ENCODE measurements at places on chromosomes 12 and 14.

GRCh38 chr12:51244269-51244668, 5.6 kb downstream of the DAZAP2 start:
- no peak for DNase-seq

- DNase-seq: no peak
These were observed 82.0 kb upstream of the HMGA2 start for GRCh38 chr12:65742018-65743010.

DNA sequence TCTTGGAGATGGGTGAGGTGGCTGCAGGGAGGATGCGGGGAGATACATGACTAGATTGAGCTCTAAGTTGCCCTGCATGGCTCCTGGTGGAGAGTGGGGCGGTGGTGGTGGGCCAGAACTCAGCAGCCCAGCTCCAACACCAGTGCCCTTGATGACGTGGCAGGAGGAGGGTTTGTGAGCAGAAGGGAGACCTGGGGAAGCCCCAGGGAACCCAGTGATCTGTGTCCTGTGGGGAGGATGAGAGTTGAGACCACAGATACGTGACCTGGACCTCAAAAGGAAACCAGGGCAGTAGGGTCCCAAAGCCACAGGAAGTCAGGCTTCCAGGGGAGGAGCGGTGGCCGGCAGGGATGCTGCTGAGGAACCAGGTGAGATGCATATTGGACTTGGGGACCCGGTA, 989.1 kb upstream of the TMEM132C start:
- no peak for DNase-seq

- no peak for DNase-seq
These were observed 21.8 kb upstream of the BCDIN3D start for GRCh38 chr12:49864798-49865090.

- DNase-seq: no peak
These were observed at the start of gene EVL for GRCh38 chr14:100065111-100065871. Gene EVL (plus strand): TSS chr14:100065422. CDS start chr14:100065501, 79 bp downstream.

DNA sequence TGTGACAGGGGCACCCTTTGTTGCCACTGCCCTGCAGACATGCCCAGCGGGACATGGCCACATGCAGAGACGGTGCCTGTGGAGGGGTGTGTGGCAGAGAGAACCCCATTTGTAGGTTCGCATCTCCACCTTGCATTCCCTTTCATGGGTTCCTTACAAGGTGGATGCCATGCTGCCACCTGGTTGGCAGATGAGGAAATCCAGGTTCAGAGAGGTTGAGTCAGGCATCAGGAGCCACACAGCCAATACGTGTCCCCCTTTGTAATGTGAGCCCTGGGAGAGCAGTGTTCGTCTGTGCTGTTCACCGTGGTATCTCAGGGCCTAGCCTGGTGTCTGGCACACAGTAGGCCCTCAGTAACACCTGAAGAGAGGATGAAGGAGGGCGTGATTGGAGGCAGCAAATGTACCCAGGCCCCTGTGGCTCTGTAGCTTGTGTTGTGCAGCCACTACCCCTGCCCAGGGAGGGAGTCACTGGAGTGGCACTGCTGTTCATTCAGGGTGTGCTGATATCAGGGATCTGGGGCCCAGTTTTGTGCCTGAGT, 9.1 kb downstream of the SH2B3 start:
- no peak for DNase-seq

DNA sequence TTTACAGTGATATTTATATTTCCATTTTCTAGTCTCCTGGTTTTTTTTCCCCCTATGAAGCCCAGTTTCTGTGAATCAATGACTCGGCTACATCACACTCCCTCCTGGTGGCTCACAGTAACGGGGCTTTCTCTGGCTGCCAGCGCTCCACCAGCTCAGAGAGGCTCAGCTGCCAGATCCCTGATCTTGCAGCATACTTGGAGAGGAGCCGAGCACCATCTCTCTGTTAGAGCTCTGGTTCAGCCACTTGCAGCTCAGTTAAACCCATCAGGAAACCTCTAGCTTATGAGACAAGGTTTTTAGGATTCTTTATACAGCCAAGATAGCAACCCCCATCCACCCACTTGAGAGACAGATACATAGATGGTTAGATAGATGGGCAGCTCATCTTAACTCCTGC, 74.6 kb downstream of the CIT start:
- DNase-seq: no peak

- DNase-seq: no peak
These were observed 176.1 kb downstream of the AEBP2 start for GRCh38 chr12:19615384-19615725.

DNA sequence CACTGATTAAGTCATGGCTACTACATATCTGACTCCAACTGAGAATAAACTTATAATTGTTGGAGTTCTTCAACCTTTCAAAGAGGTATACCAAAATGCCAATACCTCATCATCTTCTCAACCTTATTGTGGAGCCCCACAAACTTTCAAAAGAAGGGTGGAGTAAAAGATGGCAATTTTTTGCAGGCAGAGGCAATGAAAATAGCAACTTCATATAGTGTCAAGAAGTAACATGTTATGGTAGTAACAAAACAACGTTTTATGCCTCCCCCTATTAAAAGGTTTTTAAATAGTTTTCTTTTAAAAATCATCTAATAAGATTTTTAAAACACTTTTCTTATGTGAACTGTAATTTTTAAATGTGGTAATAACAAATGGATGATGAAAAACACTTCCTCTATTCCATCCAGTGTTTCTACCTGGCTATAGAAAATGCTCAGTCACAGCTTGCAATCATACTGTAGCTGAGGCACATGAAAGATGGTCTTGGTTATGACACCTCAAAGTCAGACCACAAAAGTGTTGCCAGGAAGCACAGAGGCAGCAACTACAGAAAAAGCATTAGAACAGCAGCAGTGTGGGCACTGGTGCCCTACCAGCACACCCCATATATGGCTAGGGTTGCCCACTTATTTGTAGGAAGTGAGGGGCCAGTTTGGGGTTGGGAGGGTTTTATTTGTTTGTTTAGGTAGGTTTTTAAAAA, 7.0 kb downstream of the PPP1R12A start:
- DNase-seq: no peak

DNA sequence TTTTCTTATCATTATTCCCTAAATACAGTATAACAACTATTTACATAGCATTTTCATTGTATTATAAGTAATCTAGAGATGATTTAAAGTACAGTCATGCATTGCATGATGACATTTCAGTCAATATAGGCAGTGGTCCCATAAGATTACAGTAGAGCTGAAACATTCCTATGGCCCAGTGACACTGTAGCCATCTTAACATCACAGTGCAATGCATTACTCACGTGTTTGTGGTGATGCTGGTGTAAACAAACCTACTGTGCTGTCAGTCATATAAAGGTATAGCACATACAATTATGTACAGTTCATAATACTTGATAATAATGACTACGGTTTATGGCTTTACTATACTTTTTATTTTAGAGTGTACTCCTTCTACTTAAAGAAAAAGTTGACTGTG, 13.3 kb downstream of the LLPH start:
- no peak for DNase-seq

DNA sequence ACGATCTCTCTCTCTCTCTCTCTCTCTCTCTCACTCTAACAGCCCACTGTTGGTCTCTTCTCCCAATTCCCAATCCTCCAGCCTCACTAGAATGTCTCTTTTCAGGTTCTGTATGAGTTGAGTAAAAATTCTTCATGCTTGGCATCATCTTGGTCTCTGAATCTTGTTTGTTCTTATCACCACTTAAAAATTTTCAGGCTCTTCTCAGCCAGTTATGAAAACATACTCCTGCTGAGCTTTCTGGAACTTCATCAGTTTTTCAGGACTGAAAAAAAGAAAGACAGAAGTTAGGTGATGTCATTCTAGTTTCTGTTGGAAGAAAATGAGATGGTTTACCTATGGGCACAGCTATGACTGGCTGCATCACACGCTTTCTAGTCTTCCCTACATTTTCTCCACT, 11.5 kb upstream of the IL22 start:
- no peak for DNase-seq

GRCh38 chr12:6476489-6476888, 6.0 kb upstream of the VAMP1 start:
- DNase-seq: peak; percentile 68

DNA sequence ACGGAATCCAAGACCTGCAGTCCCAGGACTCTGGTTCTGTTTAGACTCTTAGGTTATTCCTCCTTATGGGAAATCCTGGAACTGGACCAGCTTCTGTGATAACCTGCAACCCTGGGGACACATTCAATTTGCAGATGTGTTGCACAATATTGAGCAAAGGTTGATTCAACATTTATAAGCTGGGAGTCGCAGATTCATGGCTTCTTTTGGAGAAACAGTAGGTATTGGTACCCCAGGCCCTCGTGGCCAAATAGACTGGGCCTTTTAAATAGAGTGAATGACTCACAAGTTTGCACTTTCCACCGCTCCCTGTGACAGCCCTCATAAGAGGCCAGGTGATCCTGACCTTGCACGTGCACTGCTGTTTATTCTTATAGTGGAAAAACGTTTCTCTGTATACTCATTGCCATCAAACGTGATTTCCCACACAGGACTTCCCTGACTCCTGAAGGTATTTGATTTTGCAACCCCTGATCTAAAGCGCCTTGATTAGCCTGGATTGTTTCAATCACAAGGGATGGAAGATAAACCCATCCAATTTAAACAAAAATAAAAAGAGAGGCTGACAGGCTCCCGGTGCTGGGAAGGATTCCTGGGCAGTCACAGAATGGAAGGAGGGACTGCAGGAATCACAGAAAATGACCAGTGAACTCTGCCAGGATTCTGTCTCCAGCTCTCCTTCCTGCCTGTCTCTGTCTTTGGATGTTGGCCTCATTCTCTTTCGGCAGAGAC, 98.0 kb downstream of the VCPKMT start:
- DNase-seq: no peak

GRCh38 chr12:109737631-109738030, 24.0 kb downstream of the FAM222A start:
- no peak for DNase-seq

DNA sequence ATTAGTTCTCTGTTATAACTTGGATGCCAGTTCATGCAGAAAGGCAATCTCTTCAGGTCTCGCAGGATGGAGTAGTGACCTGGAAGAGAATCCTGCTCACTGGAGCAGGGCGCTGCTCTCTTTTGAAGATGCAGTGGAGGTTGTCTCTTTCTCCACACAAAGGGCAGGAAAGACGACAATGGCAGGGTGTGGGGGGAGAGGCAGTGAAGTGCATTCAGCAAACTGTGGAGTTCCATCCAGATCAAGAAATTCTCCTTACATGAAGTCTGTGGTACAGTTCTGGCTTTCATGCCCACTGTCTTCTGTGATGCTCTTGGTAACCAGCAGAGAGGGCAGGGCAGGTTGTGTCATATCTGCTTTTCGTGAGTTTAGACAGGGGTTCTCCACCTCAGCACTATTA, 6.6 kb upstream of the PPP2R5C start:
- no peak for DNase-seq

- no peak for DNase-seq
These were observed 58.0 kb downstream of the LGMN start for GRCh38 chr14:92690171-92691011.

- DNase-seq: no peak
These were observed 804.5 kb downstream of the NRXN3 start for GRCh38 chr14:78974691-78975090.

DNA sequence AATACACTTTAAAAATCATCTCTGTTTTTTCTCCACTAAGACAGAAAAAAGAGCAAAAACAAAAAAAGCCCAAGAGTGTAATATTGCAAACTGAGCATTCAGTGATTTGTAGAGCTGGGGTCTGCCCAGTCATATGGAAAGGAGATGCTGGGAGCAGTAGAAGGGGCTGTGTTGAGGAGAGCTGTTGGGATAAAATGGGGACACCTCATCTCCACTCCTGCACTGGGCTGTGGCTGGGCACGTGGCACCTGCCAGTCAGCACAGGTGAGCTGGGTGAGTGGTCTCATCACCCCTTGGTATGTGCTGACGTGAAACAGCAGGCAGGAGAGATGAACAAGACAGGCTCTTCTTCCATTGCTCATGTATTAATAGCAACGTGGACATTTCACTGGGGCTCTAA, 217.4 kb downstream of the C12orf42 start:
- no peak for DNase-seq

GRCh38 chr14:69133206-69134125, 19.5 kb downstream of the DCAF5 start:
- DNase-seq: peak; percentile 53

- DNase-seq: no peak
These were observed 5.7 kb upstream of the KRT5 start for GRCh38 chr12:52525661-52526499.

DNA sequence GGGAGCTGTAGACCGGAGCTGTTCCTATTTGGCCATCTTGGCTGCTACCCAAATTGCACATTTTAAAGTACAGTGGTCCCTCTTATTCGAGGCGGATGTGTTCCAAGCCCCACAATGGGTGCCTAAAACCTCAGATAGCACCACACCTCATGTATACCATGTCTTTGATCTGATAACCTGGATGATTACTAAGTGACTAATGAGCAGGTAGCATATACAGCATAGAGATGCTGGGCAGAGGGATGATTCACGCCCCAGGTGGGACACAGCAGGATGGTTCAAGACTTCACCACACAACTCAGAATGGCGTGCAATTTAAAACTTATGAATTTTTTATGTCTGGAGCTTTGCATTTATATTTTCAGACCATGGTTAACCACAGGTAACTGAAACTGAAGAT, 255.0 kb downstream of the AKAP6 start:
- DNase-seq: no peak

DNA sequence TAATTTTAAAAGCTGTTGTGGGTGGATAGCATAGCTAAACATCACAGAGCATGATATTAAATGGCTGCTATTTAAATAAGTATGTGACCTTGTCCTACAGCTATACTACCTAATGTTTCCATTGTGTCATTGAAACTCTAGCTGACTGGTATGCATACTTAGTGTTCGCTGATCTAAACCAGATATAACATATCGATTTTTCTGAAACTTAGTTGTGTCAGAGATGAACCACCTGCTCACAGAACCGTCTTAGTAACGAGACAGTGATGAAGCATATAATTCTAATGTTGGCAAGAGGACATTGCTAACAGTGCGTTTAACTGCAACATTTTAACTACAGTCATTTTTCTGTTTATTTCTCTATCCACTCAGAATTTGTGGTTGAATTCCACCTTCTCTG, 36.1 kb upstream of the NUAK1 start:
- DNase-seq: no peak
